ENCODE measurements at places on chromosomes 13 and 19. TPM values are rescaled to one million over a fixed set of nuclear protein-coding genes. Genes with fewer than 3 reads are reported as not detected.

DNA sequence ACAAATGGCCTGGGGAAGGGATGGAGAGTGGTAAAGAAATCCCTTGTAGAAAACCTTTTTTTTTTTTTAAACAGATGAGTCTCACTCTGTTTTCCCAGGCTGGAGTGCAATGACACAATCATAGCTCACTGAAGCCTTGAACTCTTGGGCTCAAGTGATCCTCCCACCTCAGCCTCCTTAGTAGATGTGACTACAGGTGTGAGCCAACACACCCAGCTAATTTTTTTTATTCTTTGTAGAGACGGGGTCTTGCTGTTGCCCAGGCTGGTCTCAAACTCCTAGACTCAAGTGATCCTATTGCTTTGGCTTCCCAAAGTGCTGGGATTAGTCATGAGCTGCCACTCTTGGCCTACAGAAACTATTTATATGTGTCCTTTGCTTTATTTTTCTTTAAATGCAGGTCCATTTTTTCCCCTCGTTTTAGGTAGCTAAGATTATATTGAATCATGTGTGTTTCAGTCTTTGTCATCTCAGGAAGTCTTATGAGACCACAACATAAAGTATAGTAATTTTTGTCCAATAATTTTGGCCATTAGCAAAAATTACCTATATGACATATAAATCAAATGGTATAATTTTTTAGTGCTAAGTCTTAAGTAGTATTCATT lies 10.5 kb downstream of the LPAR6 start:
- no peak for DNase-seq

USPL1 gene
- 4.9 TPM for polyA plus RNA-seq

- no peak for DNase-seq
These were observed 3.4 kb upstream of the TGFB1 start for GRCh38 chr19:41356984-41357739.

TMEM59L gene
- 13.8 TPM for polyA plus RNA-seq

GRCh38 chr19:42461700-42462324 lies 19.1 kb upstream of the CXCL17 start:
- DNase-seq = no peak

DNA sequence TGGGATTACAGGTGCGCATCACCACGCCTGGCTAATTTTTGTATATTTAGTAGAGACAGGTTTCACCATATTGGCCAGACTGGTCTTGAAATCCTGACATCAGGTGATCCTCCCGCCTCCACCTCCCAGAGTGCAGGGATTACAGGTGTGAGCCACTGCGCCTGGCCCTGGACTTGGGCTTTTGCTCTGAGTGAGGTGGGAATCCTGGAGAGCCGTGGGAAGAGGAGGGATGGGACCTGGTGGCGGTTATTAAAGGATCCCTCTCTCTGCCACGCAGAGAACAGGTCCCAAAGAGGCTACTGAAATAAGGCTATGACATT lies 1.7 kb upstream of the TLE5 start:
- no peak for DNase-seq

DNA sequence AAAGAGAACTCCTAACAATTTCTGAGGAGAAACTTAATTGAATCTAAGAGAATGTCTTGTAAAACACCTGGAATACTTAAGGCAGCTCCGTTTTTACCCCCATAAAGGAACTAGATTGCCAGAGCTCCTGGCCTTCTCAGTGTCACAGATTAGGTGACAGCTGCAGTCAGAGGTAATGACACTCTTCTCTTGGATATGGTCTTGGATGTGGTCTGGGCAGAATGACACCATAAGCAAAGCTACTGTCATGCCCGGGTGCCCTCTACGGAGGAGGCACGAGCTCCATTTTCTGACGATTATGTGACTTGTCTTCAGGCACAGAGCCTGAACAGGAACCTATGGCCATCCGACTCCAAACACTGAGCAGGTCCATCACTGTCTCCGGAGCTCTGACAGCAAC lies 46.7 kb downstream of the STK24 start:
- DNase-seq = no peak

DNA sequence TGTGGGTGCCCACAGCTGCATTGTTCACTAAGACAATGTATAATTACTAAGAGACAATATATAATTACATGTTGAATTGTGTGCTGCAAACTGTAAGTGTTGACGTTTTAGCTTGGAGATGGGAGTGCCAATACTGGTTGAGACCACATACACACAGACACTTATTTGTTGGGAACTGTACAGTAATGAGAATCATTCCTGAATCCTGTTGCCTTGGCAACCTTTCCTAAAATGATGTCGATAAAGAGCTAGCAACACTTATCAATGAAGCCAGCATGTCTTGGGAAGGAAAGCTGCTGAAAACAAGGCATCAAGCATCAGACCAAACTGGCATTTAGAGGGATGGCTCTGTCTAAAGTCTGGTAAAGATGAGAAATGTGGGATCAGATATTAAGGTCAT lies 51.3 kb downstream of the PCDH8 start:
- DNase-seq = no peak

NLRP11 gene
- polyA plus RNA-seq = not detected

DNA sequence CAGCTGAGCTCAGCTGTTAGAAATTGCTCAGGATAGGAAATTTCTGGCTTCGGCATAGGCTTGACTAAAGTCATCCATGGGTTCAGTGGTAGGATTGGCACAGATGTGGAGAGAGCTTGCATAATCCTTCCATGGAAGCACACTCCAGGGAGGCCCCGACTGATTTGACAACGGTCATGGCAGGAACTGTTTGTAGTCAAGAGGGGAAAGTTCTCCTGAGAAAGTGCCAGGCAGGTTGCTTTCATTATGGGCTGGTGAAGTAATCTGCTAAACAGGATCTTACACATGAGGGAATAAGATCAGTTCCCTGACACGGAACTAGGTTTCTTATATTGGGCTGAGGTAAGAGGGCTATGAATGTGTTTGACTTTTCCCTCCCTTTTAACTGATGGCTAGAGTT lies 120.1 kb downstream of the RGCC start:
- no peak for DNase-seq

KCNJ14 gene
- 0.29 TPM for polyA plus RNA-seq

DNA sequence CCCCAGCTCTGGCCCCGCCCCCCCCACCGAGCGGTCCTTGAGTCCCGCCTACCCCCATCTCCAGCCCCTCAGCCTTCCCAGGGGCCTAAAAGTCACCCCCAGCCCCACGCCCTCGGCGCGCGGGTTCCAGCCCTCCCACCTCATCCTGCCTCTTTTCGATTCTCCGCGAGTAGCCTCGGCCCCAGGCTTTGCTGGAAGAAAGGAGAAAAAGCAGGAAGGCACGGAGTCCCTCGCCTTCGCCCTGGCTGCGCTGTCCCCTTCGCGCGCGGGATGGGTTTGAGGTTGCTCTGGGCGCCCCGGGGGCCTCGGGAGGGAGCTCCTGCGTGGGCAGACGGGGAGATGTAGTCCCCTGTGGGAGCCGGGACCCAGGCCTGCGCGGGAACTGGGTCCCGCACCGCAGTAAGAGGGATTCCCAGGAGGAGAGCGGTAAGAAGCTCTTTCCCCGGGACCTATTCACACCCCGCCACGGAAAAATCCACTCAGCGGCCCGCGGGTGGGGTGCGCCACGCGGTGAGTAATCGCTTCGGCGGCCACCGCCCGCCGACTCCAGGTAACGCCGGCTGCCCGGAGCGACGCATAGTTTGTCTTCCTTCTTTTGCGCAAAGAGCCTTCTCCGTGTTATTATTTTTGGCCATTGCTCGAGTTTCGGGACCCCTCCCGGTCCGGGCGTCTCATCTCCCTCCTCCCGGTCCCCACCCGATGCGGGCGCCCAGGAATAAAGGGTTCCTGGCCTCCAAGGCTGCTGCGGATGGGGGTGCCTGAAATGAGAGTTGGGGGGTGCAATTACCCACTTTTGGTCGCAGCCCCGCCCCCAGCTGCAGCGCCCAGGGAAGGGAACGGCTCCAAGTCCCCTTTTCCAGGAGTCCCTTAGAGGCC lies 865 bp upstream of the CRLF1 start:
- no peak for DNase-seq

GRCh38 chr19:39307046-39307821 lies 11.0 kb downstream of the IFNL1 start:
- DNase-seq = no peak

DNA sequence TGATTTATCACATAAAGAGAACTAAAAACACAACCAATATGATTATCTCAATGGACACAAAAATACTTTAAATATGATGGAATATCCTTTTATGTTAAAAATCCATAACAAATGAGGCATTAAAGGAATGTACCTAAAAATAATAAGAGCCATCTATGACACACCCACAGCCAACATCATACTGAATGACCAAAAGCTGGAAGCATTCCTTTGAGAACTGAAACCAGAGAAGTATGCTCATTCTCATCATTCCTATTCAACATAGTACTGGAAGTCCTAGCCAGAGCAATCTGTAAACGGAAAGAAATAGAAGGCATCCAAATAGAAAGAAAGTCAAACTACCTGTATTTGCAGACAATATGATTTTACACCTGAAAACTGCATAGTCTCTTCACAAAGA lies 671.0 kb downstream of the SLITRK1 start:
- no peak for DNase-seq

- peak; percentile 35 for DNase-seq
These were observed at the start of gene SLITRK1 for GRCh38 chr13:83881917-83882605. Gene SLITRK1 (minus strand): TSS chr13:83882474. CDS start chr13:83881507, 967 bp downstream.

DNA sequence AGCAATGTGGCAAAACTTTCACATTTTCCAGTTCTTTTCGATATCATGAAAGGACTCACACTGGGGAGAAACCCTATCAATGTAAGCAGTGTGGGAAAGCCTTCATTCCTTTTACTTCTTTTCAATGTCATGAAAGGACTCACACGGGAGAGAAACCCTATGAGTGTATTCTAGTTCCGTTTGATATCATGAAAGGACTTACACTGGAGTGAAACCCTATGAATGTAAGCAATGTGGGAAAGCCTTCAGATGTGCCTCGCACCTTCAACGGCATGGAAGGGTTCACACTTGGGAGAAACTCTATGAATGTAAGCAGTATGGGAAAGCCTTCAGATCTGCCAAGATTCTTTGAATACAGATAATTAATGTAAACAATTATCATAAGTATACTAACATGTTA lies 14.5 kb upstream of the ZNF763 start:
- DNase-seq = no peak

GRCh38 chr13:77776704-77777103 lies 79.2 kb downstream of the SLAIN1 start:
- DNase-seq = no peak

- no peak for DNase-seq
These were observed 322.9 kb downstream of the GPC6 start for GRCh38 chr13:93549326-93550005.

GRCh38 chr19:4345342-4346019 lies 2.1 kb downstream of the MPND start:
- no peak for DNase-seq

- no peak for DNase-seq
These were observed 5.6 kb upstream of the SIGLEC9 start for GRCh38 chr19:51119101-51119500.

MISP gene
- 0.01 TPM for polyA plus RNA-seq

DNA sequence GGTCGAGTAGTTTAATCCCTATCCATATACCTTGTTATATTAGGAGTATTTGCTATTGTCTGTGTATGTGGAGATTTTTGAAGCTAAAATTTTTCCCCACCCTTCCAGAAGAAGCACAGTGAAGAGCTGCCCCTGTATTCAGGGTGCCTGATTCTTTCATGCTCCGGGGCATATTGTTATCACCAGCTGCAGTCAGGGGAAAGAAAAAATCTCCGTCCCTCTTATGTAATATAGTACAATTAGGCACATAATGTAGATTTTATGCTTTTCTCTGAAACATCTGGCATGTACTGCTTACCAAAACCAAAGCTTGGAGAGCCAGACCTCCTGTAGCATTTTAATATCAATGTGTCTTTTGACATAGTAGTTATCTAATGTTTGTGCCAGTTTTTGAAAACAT lies 214.9 kb upstream of the EDNRB start:
- DNase-seq = no peak

ZNF560 gene
- not detected for polyA plus RNA-seq

DNA sequence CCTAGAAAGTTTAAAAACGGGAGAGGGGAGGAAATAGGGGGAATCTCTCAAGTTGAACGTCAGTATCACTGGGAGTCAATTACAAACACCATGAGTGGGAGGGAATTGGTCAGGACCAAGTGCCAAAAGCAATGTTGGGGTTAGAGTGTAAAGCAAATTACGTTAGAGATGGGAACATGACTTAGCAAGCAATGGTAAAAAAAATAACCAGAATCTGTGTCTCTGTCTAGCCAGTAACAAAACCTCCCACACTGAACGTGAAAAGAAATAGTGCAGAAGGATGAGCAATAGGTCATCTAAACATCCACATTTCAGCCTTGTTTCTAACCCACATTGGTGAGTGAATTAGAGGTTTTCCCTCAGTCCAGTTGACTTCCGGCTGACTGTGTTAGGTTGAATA lies 242.2 kb downstream of the COG6 start:
- DNase-seq = no peak

Measured in heart right ventricle (tissue), 16 donors.